ENCODE measurements at places on chromosomes 16 and 17.

- DNase-seq = peak; percentile 89
Measured at GRCh38 chr16:24010440-24011089, 174.8 kb downstream of the PRKCB start.

GRCh38 chr17:38796451-38797157, 2.8 kb downstream of the PIP4K2B start:
- DNase-seq = no peak

- peak; percentile 31 for DNase-seq
Measured at GRCh38 chr17:8117367-8117979, 841 bp downstream of the ALOXE3 start.

GRCh38 chr17:45307290-45308015, 9.4 kb downstream of the MAP3K14 start:
- DNase-seq = no peak

- no peak for DNase-seq
Measured at GRCh38 chr16:30884760-30885159, 9.1 kb downstream of the BCL7C start.

DNA sequence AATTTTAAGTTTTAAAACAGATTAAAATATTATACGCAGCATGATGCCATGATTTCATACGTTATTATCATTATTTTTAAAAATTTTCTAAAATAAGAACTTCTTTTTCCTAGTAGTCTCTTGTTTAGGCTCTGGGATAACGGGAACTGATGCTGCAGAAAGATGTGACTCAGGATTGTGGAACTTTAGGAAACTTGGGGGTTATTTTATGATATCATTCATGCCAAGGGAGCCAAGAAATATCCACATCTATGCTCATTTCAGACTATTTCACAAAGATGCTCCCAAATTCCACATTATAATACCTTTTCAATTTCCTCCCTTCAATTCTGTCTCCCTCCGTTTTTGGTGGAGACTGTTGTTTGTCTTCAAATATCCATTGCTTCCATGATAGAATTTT, 236.4 kb downstream of the HS3ST3A1 start:
- no peak for DNase-seq

DNA sequence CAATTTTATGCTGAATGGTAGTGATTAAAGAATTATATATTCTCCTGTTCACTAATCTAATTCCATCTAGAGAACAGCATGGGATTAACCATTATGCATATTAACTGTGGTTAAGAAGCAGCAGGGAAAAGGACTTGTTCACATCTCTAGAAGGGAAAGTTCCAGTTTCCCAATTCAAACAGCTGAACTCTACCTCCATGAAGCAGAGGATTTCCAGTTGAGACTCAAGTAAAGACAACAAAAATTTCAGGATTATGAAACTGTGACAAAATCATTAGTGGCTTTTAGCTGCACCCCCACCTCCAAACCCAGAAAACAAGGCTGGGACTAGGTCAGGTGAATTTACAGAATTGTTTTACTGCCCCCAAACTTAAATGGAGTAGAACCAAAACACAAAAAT, 73.6 kb downstream of the USP32 start:
- no peak for DNase-seq

DNA sequence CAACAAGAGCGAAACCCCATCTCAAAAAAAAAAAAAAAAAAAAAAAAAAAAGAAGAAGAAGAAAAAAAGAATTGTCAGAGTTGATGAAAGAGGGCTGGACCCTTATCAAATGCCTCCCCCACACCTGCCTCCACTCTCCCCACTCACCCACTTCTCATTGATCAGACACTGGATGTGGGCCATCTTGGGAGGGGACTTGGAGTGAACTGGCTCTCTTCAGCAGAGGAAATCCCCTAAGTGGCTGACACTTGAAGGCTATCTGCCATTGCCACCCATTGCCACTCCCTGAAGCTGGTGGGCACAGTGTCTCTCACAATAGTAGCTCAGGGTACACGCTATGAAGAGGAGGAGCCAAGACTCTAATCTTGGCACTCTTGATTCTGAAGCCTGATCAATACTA, 1.6 kb downstream of the ITGA2B start:
- DNase-seq = no peak

- DNase-seq = no peak
Measured at GRCh38 chr17:51087072-51087757, 33.5 kb downstream of the SPAG9 start.

- no peak for DNase-seq
Measured at GRCh38 chr17:21357696-21358656, 18.2 kb upstream of the KCNJ12 start.

DNA sequence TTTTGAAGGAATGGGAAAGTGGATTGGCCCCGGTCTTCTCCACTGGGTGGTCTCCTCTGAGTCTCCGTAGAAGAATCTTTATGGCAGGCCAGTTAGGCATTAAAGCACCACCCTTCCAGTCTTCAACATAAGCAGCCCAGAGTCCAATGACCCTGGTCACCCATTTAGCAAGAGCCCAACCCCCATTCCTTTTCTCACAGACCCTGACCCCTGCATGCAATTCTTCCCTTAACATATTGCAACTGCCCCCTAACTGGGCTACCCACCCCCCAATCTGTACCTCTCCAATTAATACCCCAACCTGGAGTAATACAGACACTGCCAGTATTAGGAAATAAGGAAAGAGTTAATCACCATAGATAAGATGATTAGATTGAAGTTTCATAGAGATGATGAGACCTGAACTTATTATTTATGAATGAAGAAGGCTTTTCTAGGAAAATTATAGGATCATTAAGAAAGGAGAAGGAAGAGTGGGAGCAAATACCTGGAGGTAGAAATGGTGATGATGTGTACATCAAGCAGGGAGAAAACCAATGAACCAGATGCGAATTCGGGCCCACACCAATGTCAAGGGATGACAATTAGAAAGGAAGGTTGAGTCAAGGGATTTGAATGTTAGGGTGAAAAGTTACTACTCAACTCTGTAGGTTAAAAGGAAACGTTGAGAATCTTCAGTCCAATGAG, 2.4 kb downstream of the CCL2 start:
- DNase-seq = no peak

- DNase-seq = peak; percentile 77
Measured at GRCh38 chr17:47850692-47851573, at the start of gene SP6. TSS of gene SP6 (minus strand) at chr17:47851163. CDS start at chr17:47848429, 2,734 bp downstream.

GRCh38 chr16:62068747-62069146, 32.5 kb upstream of the CDH8 start:
- DNase-seq = no peak

- DNase-seq = no peak
Measured at GRCh38 chr17:80604670-80605010, 60.0 kb downstream of the RPTOR start.

GRCh38 chr16:81633147-81633619, 145.9 kb upstream of the PLCG2 start:
- no peak for DNase-seq

GRCh38 chr16:46986438-46986837, 13.0 kb upstream of the DNAJA2 start:
- no peak for DNase-seq

- DNase-seq = no peak
Measured at GRCh38 chr16:77112746-77113145, 78.2 kb upstream of the MON1B start.

DNA sequence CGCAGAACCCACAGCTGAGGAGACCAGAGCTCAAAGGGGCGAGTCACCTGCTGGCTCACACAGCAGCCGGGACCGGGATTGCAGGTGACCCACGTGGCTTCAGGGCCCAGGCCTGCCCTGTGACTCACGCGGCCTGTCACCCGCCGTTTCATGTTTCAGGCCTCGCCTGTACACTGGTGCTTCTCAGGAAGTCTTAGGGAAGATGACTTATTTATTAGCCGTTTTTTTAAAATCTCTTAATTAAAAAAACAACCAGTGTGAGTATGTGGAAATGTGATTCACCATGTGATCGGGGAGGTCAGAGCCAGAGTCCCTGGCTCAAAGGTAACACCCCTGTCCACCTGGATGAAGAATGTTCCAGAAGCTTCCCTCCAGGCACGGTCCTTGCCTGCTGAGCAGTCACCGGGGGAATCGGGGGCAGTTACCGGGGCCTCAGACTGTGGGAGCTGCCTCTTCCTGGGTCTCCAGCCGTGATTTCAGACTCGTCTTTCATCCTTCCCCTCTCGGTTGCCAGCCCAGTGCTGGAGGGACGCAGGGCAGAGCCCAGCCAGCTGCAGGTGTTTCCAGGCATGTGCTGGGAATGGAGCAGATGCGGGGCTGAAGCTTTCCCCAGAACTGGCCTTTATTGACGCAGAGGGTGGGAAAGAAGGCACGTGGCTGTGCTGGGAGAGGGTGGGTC, 49.3 kb downstream of the CMIP start:
- peak; percentile 57 for DNase-seq

- no peak for DNase-seq
Measured at GRCh38 chr16:56824331-56824730, 40.7 kb upstream of the SLC12A3 start.

DNA sequence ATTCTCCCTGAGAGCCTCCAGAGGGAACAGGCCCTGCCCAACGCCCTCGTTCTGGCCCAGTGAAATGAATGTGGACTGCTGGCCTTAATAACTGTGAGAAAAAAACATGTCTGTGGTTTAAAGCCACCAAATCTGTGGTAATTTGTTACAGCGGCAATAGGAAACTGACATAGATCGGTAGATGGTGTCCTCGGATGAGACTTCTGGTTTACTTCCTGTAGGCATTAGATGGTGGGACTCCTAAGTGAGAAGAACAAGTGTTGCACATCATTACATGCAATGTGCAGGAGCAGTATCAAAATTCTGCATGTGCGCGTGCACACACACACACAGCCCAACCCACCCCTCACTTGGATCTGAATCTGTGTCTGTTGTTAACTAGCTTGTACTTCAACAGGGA, 42.0 kb downstream of the CDK5R1 start:
- DNase-seq = no peak

GRCh38 chr17:82164853-82165252, 47.8 kb downstream of the CCDC57 start:
- no peak for DNase-seq

- DNase-seq = no peak
Measured at GRCh38 chr16:85579191-85579590, 33.9 kb upstream of the GSE1 start.

Data from right cardiac atrium (tissue), 5 donors.